ENCODE measurements at places on chromosomes 13 and 19.

- DNase-seq, result peak; percentile 70
Observed at GRCh38 chr19:996051-996838, 4.0 kb upstream of the GRIN3B start.

- no peak for DNase-seq
Observed at GRCh38 chr13:43100667-43101066, 77.3 kb downstream of the DNAJC15 start.

DNA sequence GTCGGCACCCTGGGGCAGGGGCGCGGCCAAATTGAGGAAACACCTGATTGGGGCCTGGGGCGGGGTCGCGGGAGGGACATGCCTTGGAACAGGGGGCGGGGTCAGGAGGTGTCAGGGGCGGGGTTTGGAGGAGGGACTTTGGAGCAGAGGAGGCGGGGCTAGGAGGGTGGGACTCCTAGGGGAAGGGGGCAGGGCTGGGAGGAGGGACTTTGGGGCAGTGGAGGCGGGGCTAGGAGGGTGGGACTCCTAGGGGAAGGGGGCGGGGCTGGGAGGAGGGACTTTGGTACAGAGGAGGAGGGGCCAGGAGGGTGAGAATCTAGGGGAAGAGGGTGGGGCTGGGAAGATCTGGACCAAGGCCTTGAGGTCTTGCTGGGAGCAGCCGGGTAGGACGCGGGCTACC is 21.9 kb downstream of the GRIN2D start:
- peak; percentile 54 for DNase-seq

DNA sequence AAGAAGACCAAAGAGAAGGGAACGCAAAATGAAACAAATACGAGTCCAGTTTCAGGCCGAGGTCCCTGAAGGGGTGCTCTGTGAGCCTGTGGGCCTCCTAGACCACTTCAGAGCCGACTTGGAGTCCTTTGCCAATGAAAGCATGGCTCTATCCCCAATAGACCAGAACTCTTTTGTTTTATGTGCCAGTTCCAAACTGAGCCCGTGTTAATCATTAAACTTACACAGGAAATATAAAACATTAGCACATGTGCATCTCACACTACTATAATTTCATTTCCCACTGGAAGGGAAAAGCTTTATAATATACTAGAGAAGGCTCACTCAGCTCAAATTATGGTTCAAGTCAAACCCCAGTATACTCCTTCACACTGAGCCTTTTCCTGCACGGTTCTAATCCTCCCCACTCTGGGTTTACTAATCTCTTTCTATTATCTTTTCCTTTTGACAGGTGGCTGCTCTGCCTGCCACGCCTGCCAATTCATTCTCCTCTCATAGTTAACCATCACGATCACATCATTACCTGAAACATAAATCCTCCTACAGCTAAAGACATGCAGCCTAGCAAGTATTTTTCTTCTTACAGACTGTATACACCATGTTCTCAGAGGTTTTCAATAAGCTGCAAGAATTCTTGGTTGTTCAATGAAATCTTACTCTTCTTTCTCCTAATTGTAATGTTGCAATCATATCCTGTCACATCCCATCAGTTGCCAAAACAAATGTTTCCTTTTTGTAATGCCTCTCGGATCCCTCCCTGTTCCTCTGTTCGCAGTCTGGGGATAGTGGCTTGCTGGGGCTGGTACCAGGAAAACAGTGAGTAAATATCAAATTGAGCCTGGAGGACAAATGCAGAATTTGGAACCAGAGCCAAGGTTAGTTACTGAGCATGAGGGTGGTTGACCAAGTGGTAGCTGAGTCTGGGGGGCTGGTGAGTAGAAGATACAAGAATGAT is 18.8 kb upstream of the WASF3 start:
- DNase-seq, result peak; percentile 47

DNA sequence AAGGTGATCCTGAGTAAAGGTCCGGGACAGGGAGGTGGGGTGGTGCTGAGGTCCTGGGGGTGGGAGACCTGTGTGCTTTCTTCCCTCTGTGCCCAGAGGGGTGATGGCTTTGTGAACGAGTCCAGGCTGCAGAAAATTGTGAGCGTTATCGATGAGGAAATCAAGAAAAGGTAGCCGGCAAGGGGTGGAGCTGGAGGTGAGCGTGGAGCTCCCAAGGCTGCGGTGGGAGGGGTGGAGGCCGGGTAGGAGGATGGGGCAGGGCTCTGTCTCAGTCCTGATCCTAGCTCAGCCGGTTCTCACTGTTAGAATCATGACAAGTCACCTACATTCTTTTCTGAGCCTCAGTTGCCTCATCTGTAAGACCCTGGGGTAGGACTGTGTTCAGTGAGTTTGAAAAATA is 4.0 kb downstream of the SELENOV start:
- no peak for DNase-seq

GRCh38 chr19:42116308-42117075 is 15.8 kb downstream of the POU2F2 start:
- DNase-seq, result no peak

DNA sequence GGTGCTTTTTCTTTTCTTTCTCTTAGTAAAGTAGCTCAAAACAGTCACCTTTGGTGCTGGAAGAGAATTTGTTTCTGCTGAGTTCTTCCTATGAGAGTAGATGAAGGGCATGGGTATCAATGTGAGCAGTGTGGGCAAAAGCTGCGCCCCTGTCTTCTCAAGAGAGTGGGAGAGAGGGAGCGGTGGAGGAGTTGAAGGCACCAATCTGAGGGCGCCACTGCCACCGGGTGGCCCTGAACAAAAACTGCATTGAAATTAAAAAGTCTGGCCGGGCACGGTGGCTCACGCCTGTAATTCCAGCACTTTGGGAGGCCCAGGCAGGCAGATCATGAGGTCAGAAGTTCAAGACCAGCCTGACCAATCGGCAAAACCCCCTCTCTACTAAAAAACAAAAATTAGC is 28.7 kb upstream of the EPHX3 start:
- peak; percentile 34 for DNase-seq

- no peak for DNase-seq
Observed at GRCh38 chr19:5396096-5396939, 55.7 kb upstream of the PTPRS start.

- DNase-seq, result peak; percentile 73
Observed at GRCh38 chr13:30125422-30126073, 181.8 kb downstream of the KATNAL1 start.

DNA sequence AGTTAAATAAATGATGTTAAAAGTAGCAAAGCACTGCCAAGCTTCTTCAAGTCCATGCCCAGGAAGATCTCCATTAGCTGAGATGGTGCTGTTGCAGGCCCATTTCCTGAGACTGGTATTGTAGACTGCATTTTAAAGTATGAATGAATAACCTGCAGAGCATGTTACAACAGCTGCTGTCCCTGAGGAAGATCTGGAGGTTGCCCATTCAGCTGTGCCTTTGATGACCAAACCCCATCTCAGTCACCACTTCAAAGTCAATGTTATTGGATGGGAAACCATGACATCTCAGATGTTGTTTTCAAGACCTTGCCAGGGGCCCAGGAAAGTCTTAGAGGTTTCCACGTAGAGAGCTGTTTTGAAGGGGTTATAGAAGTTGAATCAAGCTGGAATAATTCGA is 281.3 kb downstream of the MTUS2 start:
- no peak for DNase-seq

DNA sequence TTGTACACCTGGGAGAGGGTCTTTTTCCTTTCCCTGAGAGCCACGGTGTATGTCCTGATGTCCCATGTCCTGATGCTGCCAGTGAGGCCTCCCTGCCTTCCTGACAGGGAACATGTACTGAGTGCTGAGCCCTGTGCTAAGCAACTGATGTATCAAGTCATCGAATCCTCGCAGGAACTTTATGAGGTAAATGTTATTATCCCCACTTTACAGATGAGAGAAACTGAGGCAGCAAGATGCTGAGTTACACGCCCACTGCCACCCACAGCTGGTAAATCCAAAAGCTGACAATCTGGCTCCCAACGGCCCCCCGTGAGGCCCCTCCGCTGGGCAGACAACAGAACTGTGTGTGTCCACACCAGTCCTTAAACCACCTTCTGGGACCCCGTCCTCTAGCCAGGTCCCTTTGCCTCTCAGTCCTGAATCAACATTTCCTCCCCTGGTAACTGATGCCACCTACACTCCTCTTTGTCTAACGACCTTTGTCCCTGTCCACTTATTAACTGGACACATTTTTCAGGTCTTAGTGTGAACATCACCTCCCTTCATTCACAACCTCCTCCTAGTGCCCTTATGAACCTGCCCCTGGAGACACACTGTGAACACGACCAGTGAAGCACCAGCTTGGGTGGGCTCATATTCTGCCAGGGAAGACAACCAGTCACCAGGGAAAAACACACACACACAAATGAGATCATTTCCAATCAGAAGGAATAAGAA is 5.4 kb upstream of the VSIG10L start:
- no peak for DNase-seq

- peak; percentile 10 for DNase-seq
Observed at GRCh38 chr19:8352134-8352827, 9.2 kb upstream of the KANK3 start.

- no peak for DNase-seq
Observed at GRCh38 chr19:21912654-21913053, 76.7 kb upstream of the ZNF43 start.

DNA sequence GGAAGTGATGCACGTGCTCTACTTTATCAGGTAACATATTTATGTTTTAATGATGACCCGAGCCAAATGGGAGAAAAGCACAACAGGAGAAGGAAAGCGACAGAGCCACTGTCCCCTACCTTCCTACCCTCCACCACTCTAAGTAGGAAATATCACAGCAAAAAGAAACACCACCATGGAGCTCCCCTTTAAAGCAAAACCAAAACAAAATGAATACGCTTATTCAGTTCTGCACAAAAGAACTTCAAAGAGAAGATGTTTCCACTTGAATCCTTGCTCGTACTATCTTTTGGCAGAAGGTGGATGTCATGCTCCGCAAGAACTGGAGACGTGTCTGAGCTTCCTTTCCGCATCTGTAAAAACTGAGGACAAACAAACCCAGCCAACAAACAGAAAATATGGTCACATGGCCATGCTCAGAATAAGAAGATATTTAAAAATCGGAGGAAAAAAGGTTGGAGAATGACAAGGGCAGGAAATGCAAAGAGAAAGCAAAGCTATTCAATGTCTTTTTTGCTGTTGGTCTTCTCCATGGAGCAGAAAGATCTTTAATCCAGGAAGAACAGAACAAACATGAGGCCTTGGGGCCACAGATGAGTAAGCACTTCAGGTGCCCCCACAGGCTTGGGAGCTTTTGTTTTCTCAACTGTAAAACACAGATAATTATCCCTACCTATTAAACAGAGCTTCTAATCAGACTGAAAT is 19.5 kb downstream of the N4BP2L1 start:
- DNase-seq, result no peak

DNA sequence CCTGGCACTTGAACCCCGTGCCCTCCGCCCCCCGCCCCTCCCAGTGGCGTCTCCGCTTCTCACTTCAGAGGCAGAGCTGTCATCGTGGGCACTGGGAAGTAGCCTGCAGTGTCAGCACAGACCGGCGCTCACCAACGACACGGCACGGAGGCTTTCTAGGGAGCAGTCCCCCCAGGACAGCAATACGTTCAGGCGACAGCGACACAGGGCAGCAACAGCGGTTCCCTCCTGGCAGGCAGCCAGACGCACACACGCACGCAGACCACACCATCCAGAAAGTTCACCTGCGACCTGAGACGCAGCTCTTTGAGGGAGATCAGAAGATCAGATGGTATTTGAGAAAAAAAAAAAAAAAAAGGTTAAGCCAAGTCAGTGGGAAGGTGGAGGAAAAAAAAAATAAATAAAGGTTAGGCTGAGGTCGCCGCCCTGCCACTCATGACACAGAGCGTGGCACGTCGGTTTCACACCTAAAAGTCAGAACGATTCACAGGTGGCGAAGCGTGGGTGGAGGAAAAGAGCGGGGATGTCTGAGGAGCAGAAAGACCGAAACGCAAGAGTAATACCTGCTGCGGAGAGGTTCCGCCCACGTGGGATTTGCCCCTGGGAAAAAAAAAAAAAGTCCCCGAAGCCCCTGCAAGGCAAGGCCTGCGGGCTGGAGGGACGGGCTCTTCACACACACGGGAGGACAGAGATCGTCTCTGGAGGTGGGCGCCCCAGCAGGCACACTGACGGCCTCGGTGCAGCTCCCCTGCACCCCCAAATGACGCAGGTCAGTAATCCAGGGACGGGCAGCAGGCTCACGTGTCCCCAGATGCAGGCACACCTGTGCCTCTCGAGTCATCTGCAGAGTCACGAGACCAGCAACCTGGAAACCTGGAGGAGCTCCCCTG is 94.5 kb downstream of the GNG7 start:
- no peak for DNase-seq

- no peak for DNase-seq
Observed at GRCh38 chr19:3586707-3587346, 1.5 kb downstream of the GIPC3 start.

DNA sequence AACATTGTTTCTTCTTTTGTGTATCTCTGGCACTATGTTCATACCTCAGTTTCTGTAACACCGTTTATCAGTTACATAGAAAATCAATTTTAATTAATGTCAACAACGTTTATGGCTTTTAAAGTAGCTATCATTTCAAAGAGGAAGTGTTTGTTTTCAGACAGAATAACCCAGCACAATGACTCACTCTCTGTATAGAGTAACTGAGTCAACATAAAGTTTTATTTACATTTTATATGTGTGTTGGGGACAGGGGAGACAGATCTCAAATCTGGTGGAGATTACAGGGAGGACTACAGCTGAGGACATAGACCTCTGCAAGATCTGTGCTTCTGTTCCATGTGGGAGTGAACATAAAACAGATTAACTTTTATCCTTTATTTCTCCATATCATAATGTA is 2590.1 kb downstream of the PCDH9 start:
- no peak for DNase-seq

- no peak for DNase-seq
Observed at GRCh38 chr19:30785458-30786137, 413.4 kb downstream of the ZNF536 start.

- DNase-seq, result peak; percentile 75
Observed at GRCh38 chr19:34217952-34218817, 36.2 kb upstream of the GARRE1 start.

- DNase-seq, result no peak
Observed at GRCh38 chr13:94513026-94513425, 33.5 kb upstream of the DCT start.

DNA sequence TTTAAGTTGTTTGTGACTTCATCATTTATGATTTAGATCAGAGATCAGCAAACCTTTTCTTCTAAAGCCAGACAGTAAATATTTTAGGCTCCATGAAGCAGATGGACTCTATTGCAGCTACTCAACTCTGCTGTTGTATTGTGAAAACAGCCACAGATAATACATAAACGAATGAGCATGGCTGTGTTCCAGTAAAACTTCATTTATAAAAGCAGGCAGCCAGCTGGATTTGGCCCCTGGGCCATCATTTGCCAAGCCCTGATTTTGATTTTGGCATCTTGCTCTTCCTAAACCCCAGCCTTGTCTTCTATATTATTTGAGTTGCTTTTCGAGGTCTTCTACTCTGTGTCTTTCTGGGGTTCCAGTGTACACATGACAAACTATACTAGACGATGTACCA is 41.3 kb downstream of the RNASEH2B start:
- no peak for DNase-seq

GRCh38 chr19:10669246-10669645 is 15.1 kb downstream of the ILF3 start:
- DNase-seq, result no peak
